CD4-positive, alpha-beta memory T cell (primary cell): ENCODE measurements at places on chromosomes 11 and 22. TPM values are rescaled to one million over a fixed set of nuclear protein-coding genes. Genes with fewer than 3 reads are reported as not detected.

DNA sequence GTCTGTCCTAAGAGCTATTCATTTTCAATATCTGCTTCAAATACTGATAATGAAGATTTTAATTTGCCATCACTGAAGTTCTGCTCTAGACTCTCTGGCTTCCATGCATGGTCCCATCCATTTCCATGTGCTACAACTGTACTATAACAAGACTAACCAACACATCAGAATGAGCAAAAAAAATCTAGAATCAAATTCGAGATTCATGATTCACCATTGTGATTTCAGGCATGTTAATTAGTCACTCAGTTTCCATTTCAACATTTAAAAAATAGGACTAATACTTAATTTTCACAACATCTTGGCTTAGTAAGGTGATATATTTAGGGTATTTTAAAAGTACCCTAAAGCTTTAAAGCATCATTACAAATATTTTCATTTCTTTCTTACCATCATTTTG is 22.8 kb downstream of the PICALM start:
- no peak for DNase-seq

DNA sequence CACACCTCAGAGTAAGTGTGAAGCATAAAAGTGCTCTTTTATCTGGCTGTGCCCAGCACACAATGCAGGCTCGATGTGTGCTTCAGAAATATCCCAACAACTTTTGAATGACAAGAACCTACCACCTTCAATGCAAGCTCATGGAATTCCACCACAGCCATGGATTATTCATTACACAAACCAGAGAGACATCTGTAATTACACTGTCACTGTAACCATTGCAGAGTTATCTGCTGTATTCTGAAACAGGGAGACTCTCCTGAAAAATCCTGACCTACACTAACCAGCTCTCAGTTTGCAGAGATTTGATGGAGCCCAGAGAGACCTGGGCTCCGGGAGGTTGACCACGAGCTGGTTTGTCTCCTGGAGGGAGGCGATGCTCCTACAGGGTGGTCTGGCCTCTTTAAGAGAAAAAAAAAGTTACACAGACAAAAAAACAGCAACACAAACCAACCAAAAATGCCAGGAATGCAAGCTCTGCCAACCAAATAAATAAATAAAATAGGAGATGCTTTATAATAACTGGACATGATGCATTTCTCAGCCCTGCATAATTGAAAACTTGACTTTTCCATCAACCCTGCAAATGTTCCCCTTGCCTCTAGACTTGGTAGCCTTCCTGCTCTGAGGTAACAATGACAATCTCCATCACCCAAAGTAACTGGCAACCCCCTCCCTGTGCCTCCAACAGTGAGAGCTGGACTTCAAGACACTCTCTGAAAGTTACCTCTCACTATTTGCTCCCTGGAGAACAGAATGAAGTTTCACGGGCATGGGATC is 69.7 kb downstream of the ETS1 start:
- no peak for DNase-seq

DNA sequence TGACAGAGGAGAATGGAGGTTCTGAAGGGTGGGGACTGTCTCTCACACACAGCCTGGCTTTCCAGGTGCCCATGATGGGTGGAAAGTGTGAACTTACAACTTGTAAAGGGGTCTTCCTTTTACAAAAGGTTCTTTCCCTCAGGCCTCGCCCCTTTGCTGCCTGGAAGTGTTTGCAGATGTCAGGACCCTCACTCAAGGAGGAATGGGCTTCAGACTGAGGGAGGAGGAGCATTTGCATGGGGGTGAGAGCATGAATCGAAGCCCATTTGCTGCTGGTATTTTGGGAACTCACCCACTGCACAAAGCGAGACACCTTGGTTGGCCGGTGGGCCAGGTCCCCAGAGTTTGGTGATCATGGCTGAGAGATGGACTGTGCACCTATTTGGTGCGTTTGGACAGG is 25.1 kb downstream of the MPPED1 start:
- no peak for DNase-seq

- peak; percentile 64 for DNase-seq
Observed at GRCh38 chr11:6746086-6746618, 25.6 kb downstream of the OR2AG2 start.

DNA sequence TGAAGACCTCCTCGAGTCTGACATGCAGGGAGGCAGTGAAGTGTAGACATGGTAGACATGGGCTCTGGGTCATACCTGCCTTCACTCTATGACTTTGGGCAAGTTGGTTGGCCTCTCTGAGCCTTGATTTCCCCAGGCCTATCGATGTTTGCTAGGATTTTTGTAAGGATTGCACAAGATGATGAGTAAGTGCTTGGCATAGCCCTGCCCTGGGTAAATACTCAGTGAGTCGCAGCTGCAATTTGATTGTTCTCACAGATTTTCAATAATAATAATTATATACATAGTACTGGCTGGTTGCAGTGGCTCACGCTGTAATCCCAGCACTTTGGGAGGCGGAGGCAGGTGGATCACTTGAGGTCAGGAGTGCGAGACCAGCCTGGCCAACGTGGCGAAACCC is 18.1 kb downstream of the MCM5 start:
- DNase-seq: no peak

The MAP6 gene
- total RNA-seq: not detected

The CSRP3 gene
- total RNA-seq: not detected

The DBX1 gene
- not detected for total RNA-seq
